ENCODE measurements at places on chromosomes 11 and 22.
A peak's percentile ranks its signal among the peaks of the same experiment; 100 is the strongest.

- DNase-seq, result no peak
Measured at GRCh38 chr11:47106798-47107411, 69.8 kb downstream of the ARFGAP2 start.

GRCh38 chr11:8068605-8069221, 12.3 kb upstream of the TUB start:
- DNase-seq, result peak; percentile 13

GRCh38 chr11:79438631-79439409, 2.0 kb downstream of the TENM4 start:
- peak; percentile 40 for DNase-seq

DNA sequence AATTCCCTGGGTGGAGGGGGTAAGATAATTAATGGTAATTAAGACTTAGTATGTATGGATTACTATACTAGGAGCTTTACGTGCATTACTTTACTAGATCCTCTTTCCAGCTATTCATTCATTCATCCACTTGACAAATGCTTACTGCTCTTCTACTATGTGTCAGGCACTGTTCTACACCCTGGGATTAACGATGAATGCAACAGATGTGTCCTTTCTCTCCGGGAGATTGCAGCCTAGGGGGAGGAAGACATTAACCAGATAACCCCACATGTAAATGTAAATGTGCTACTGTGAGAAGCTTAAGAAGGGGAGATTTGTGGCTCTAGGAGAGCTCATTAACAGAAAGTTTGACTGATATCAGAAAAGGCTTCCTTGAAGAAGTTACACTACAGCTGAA, 1.7 kb downstream of the ANKK1 start:
- no peak for DNase-seq

DNA sequence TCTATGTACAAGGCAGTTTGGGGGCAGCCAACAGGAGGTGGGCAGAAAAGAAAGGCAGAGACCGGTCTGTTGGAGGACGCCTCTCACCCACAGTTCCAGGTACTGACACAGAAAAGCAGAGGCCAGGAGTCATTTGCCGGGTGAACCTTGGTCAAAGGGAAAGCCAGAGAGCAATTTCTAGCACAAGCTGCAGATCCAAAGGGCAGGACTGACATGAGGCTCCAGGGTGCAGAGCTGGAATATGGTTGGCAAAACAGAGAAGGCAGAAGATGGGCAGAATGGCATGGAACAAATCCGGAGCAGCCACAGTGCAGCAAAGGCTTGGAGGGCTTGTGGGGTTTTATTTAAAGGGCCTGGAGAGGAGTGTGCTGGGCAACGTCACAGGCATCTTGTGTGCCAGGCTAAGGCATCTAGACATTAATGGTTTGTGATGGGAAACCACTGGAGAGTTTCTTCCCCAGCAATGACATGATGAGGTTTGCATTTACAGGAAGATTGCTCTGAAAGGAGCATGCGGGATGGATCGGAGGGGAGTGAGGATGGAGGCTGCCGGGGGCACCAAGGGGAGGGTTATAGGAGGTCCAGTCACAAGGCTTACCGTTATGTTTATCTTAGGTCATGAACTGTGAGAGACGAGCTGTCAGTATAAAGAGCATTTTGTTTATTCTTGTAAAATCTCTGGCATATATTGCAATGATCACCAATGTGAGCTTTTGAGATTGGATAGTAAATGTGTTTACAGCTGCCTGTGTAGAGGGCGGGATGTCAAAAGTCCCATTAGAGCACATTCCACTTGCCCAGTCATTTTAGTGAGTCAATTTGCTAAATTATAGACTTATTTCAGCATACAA, 5.7 kb upstream of the MMP20 start:
- no peak for DNase-seq

Measured in common myeloid progenitor, CD34-positive (primary cell).